ENCODE measurements at places on chromosomes 4 and X.
A peak's percentile ranks its signal among the peaks of the same experiment; 100 is the strongest.

GRCh38 chr4:52106191-52106590, 55.1 kb downstream of the SPATA18 start:
- no peak for DNase-seq

GRCh38 chr4:123986268-123986798, 589.7 kb downstream of the SPRY1 start:
- peak; percentile 23 for DNase-seq

- DNase-seq: no peak
Measured at GRCh38 chr4:786861-787300, 39.0 kb downstream of the CPLX1 start.

- DNase-seq: no peak
Measured at GRCh38 chrX:45196701-45197100, 4.0 kb downstream of the DIPK2B start.

GRCh38 chr4:2803624-2804448, 11.0 kb downstream of the SH3BP2 start:
- DNase-seq: no peak

GRCh38 chr4:181416966-181417365, 826.2 kb upstream of the TENM3 start:
- DNase-seq: no peak

DNA sequence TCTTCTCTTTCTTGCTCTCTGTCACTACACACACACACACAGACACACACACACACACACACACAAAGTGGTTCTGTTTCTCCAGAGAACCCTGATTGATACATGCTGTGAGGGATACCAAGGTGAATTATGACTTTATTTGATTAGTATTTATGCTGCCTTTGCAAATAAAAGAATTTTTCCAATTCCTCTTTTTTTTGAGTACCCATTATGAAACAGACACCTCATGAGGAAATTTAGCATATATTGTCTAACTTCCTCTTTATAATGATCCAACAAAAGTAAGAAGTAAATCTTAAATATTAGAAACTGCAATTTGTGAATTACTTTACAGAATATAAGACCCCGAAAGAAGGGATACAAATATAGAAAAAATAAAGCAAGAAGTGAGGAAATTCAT, 14.3 kb upstream of the RAB28 start:
- DNase-seq: no peak

DNA sequence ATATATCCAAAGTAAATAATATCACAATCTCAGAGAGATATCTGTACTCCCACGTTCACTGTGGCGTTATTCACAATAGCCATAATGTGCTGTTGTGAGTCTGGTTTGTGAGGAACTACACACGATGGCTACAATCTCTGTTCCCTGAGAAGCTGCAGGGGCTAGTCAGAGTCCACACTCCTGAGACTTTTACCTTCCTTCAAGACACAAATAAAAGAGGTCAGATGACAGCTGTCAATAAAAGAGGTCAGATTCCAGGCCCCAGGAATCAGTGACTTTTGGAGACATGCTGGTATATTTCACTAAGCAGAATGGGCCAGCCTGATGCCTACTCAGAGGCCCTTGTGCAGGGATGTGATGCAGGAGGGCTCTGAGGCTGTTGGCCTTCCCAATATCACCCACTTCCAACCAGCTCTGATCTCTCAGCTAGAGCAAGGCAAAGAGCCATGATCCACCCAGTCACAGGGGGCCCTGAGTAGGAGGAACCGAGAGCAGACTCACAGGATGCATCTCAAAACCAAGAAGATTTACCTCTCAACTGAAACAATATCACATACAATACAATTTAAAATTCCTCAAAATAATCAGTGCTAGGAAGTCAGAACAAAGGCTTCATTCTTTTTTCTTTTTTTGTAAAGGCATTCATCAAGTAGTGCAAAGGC, 13.8 kb downstream of the FRYL start:
- DNase-seq: no peak

DNA sequence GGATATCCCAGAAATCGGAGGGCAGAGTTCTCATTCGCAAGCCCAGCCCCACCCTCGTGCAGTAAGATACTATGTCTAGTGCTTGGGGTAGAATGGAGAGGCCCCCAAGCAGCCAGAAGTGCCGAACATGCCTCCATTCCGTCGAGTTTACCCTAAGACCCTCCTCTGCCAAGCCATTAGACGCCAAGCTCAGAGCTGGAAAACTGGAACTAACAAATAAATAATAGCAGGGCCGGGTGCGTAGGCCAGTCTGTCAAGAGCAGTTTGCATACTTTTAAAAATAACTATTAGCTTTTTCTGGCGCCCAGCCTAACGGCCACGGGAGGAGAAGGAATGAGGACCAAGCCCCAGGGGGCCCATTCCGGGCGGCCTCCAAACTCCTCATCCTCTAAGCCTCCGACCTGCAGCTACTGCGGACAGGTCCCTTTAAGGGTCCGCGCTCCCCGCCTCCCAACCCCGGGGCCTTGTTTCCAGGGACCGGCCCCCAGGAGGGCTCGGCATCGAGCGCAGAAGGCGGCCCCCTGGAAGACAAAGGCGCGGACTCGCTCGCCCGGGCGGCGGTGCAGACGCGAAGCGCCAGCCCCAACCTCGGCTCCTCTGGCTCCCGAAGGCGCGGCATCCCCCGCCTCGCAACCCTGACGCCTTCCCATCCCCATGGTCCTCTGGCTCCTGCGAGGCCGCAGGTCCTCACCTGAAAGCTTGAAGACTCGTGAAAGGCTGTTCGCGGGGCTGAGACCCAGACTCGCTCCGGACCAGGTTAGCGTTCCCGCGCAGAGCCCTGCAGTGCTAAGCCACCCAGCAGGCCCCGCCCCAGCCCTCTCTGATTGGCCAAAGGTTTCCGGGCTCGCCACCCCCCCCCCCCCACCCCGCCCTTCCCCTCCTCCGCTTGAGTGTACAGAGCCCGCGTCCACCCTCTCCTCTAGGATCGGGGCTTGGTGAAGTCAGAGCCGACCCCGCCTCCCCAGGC, at the start of gene TMSB15A:
TMSB15A (minus strand) TSS at position 765 of the 967 bp plus-strand sequence.
- DNase-seq: peak; percentile 83

DNA sequence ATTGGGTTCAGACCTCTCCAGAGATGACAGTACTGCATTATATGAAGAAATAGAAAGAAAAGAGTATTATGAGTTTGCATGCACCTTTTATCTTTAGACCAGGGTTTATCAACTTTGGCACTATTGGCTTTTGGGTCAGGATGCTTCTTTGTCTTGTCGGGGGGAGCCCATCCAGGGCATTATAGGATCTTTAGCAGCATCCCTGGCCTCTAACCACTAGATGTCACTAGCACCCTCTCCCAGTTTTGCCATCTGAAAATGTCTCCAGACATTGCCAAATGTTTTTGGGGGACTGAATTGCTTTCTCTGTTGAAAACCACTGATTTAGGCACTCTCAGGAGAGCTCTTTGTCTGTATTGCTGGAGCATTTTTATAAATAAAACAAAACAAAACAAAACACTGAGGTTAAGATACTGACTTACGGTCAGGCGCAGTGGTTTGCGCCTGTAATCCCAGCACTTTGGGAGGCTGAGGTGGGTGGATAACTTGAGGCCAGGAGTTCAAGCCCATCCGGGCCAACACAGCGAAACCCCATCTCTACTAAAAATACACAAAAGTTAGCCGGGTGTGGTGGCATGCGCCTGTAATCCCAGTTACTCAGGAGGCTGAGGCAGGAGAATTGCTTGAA, 23.6 kb downstream of the CA5B start:
- no peak for DNase-seq

GRCh38 chrX:71128915-71129765, 10.7 kb downstream of the MED12 start:
- DNase-seq: peak; percentile 39

DNA sequence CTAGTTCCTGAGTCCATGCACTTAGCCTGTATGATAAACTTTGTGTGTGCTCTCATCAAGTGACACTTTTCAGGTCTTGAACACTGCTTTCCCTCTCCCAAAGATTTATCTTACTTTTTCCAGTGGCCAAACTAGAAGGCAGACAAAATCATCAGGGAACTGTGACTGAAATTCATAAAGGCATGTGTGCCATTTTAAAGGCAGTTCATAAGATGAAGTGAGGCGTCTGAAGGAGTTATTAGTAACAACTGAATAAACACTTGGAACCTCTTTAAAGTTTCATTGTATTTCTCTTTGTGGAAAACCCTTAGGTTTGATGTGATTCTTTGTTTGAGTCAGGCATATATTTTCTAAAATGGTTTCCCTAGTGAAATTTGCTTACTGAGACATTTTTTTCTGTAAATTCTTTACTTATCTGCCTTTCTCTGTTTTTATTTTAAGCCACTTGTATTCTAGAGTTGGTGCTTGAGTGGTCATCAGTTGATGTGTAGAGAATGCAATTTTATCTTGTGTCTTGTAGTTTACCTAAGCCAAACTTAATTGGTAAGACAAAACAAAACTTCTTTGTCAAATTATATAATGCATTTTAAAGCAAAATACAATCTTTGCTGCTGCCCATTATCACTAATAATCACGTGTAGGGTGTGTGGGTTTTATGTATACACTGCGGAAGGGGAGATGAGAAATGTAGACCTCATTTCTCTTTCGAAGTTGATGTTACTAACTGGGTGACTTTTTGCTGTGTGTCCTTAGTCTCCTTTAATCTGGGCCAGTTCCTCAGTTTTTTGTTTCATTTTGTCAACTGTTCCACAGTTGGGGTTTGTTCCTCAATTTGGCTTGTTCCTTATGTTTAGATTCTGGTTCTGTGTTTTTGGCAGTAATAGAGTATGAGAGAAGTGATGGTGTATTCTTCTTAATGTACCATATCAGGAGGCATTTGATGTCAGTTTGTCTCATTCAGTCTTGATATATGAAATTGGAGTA, 56.8 kb downstream of the RBPJ start:
- DNase-seq: no peak

GRCh38 chr4:82975792-82976191, 34.8 kb downstream of the LIN54 start:
- DNase-seq: no peak

- DNase-seq: no peak
Measured at GRCh38 chr4:102678695-102679335, 82.0 kb downstream of the MANBA start.

- DNase-seq: no peak
Measured at GRCh38 chrX:150291014-150291413, 72.1 kb upstream of the MAMLD1 start.

- DNase-seq: no peak
Measured at GRCh38 chrX:58025979-58026378, 115.7 kb upstream of the ZXDA start.

- DNase-seq: no peak
Measured at GRCh38 chrX:105758754-105759153, 63.6 kb upstream of the NRK start.

DNA sequence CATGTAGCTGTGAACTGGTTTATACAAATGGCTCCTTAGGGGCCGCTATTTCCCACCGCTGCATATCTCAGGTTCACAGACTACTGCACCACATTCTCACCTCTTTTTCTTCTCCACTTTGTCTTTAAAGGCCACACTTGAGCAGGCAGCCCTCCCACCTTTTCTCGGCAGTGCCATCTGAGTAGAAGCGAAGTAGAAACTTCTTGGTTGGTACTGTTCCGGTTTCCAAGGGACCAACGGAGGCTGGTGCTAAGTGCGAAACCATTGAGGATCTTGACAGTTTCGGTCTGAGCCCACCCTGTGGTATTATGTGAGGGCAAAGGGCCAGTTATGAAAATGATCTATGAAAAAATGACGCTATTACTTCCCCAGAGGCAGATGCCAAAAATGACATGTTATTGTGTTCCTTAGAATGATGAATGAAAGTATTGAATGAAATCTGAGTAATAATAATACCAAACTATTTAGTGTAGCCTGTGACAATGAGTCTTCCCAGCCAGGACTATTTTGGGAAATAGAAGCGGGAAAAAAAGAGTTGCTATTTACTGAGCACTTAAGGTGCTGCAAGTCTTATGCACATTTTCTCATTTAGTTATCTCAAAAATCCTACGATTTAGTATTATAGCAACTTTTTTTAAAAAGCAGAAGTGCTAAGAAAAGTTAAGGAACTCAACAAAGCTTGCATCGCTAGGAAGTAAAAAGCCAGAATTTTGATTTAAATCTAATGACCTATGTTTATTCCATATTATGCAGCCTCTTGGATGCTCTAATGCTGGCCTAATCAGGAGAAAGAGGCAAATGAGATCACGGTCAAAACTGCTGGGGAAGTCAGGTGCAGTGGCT, 29.6 kb upstream of the CHRNA9 start:
- DNase-seq: no peak

GRCh38 chr4:123749383-123749782, 352.8 kb downstream of the SPRY1 start:
- DNase-seq: peak; percentile 4

DNA sequence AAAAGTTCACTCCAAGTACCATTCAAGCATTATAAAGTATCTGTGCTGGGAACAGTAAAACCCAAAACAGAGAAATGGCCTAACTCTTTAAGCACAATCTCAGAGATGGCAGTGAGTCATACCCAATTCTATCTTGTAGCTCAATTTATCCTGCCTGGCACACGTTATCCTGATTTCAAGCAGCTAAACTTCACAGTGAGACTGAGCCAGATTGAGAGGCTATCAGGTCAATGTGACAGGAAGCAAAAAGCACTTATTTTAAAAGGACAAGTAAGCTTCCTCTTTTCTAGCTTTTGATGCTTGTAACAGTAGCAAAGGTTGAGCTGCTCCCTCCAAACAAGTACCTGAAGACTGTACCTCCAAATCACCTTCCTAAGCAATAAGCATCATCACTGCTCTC, 324.9 kb downstream of the NAF1 start:
- DNase-seq: no peak

DNA sequence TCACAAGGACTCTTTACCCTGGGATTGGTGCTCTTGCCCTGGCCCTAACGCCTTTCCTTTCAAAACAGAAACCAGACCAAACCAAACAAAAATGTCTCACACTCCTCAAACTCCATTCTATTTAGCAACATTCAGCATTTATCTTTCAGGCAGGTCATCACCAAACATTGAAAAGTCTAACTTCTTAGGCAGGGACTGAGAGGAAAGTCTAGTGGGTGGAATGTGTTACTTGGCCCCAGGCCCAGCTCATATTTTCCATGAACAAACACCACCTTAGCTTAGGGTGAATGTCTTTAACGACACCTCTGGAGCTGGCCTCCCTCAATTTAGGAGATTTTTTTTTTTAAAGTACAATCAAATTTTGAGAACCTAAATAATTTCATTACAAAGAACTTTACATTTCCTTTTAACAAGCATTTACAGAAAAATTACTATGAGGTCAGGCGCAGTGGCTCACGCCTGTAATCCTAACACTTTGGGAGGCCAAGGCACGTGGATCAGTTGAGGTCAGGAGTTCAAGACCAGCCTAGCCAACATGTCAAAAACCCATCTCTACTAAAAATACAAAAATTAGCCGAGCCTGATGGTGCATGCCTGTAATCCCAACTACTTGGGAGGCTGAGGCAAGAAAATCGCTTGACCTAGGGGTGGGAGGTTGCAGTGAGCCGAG, 10.2 kb upstream of the N4BP2 start:
- DNase-seq: no peak
